ENCODE measurements at places on chromosomes 3 and 15.

- peak; percentile 45 for DNase-seq
Measured at GRCh38 chr3:149936812-149937230, 33.9 kb downstream of the PFN2 start.

DNA sequence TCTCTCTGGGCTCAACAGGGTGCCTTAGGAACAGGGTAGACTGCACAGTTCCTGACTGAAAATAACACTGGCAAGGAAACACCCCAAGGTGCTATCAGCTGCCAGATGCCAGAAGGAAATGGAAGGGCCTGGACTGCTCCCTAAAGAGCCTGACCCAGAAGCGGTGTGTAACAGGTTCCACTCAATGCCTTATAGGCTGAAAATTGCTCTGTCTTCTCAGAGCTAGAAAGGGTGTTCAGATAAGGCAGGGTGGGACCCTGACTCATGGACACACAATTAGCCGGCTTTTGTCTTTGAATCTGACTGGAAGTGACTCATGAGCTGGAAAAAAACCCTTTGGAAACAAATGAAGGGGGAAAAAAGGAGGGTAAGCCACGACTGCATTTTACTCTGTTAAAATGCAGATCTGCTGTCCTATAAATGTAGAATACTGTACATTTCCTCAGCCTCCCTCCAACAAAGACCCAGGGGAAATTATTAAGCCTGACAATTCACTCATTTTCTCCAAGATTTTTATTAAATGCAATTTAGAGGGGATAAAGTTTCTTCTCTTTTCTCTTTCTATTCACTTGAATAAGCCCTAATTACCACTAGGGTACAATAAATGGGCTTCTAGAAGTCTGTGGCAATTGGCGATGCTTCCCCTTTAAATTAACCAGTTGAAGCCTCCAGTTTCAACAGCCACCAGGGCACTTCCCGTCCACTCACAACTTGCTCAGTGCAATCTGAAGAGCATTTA, 160.2 kb upstream of the TBL1XR1 start:
- DNase-seq: peak; percentile 48

- DNase-seq: no peak
Measured at GRCh38 chr3:38297537-38297936, 15.4 kb downstream of the SLC22A14 start.

DNA sequence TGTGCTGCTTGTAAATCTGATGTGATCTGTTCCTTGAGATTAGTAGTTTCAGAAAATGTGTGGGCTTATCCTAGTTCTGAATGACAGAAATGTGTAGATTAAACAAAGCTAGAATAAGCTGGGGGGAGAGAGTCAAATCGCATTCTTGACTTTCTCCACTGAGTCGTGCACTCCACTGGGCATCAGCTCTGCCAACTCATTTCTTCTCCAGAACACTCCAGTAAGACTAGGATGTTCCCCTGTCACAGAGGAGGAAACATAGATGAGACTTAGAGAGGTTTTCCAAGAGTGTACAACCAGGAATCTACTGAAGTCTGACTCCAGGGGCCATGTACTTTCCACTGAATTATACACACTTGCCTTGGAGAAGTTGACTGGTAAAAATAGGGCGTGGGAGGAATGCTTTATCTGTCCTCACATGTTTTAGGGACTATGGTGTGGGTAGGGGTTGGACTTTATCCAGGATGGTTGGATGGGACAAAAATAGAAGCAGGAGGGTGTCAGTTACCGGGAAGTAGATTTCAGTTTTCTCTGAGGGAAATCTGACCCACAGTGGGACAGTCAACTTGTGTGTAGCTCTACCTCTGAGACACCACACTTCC, 298.2 kb downstream of the UBE2E2 start:
- no peak for DNase-seq

DNA sequence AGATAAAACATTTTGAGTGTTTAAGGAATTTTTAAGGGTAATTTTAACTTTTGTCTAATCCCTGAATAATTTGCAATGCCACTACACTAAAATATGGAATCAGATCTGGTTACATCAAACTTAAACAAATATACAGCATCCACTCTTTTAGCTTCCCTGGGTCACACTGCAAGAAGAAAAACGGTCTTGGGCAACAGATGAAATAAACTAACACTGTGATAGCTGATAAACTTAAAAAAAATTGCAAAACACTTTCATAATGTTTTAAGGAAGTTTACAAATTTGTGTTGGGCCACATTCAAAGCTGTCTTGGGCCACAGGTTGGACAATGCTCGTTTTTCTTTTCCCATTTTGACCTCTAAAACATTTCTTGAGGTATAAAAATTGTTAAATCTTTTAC, 34.3 kb downstream of the CCDC66 start:
- no peak for DNase-seq

GRCh38 chr3:38130631-38131065, 6.3 kb downstream of the ACAA1 start:
- no peak for DNase-seq

- DNase-seq: no peak
Measured at GRCh38 chr15:41424809-41425208, 7.9 kb downstream of the RTF1 start.

- no peak for DNase-seq
Measured at GRCh38 chr3:157543501-157544035, 40.4 kb upstream of the VEPH1 start.

DNA sequence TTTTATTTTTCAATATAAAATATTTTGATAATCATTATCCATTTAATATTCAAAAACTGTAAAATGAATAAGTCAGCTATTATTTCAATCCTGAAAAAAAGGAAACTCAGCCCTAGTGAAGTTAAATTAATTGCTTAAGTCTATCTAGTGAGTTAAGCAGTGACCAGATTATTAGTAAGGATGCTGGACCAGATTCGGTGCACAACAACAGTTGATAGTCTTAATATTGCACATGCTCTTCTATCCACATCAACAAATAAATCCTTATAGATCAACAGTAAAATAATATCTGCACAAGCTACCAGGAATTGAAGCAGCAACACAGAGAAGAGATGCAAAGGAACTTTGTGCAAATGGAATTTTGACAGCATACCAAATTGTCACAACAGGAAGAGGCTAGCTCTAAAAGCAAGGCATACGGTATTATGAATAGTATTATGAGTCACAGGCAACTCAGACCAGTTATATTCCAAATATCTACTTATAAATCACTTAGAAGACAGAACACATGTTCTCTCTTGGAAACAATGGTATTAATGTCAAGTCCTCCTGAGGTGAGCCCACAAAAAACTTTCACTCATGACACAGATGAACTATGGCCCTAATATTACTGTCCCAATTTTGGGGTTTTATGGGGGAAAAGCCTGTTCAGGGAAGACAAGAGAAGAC, 24.9 kb downstream of the VPS13C start:
- DNase-seq: no peak

GRCh38 chr3:133271539-133271938, 128.3 kb upstream of the BFSP2 start:
- DNase-seq: no peak

- DNase-seq: no peak
Measured at GRCh38 chr3:159432682-159433340, 555.8 kb upstream of the IL12A start.

GRCh38 chr15:94077938-94078337, 153.4 kb upstream of the MCTP2 start:
- no peak for DNase-seq

GRCh38 chr3:175651716-175652115, 792.6 kb downstream of the NAALADL2 start:
- DNase-seq: no peak

- no peak for DNase-seq
Measured at GRCh38 chr3:181998828-181999227, 287.1 kb downstream of the SOX2 start.

DNA sequence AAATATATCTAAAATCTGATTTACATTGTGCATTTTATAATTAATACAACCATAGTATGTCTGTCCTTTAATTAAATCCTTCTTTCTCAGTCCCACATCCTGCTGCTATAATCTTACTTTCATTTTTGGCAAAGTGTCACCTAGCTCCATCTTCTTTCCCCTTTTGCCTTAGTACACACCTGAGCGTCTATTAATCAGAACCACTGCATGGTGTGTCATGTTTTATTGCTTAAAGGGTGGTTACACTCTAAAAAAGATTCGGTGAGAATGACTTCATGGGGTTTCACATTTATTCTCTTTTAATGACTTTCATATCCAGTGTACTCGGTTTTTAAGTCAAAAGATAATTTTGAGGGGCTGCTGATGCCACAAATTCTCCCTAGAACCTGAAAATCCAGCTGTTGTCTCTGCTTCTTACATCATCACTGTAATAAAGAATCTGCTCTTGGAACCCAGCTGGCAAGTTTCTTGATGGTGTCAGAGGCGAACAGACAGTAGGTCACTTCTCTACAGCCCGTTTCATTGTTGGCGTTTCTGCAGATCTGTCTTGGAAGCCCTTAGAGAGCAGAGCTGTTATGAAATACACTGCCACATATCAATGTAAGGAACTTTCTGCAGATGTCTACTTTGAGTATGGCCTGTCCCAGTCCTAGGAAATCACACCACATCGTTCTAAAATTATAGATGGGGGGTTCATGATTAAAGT, 99.7 kb downstream of the TIGIT start:
- no peak for DNase-seq

DNA sequence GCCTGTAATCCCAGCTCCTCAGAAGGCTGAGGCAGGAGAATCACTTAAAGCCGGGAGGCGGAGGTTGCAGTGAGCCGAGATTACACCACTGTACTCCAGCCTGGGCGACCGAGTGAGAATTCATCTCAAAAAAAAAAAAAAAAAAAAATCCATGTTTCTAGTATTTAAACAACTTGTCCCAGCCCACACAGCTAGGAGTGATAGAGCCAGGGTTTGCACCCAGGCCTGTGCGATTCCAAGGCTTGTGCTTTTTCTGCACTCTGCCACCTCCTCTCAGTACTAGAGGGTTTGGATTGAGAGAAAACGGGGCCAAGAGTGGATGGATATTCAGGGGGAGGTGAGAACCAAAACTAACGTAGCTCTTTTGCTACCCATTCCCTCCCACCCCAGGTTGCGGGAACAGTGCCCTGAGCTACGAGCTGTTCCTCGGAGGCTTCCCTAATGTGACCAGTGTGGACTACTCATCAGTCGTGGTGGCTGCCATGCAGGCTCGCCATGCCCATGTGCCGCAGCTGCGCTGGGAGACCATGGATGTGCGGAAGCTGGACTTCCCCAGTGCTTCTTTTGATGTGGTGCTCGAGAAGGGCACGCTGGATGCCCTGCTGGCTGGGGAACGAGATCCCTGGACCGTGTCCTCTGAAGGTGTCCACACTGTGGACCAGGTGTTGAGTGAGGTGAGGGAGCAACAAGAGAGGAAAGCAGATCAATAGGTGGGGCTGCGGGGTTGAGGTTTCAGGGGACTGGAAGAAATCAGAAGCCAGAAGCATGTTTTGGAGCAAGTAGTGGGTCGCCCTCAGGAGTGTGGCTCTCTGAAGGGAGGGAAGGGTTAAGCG, 4.1 kb downstream of the CAMK2N2 start:
- no peak for DNase-seq

DNA sequence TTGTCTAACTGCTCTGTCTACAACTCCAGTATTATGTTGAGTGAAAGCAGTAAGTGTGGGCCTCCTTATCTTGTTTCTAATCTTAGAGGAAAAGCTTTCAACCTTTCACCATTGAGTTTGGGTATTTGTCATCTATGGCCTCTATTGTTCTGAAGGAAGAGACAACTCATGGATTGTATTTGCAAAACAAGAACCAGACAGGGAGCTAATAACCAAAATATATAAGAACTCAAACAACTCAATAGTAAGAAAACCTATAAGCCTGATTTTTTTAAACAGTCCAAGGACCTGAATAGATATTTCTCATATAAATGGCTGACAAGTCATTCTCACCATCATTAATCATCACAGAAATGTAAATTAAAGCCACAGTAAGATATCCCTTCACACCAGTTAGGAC, 113.0 kb downstream of the TAFA4 start:
- DNase-seq: no peak

- DNase-seq: no peak
Measured at GRCh38 chr3:72335458-72336095, 512.7 kb downstream of the SHQ1 start.

- DNase-seq: no peak
Measured at GRCh38 chr3:5229414-5229813, 41.9 kb downstream of the EDEM1 start.

DNA sequence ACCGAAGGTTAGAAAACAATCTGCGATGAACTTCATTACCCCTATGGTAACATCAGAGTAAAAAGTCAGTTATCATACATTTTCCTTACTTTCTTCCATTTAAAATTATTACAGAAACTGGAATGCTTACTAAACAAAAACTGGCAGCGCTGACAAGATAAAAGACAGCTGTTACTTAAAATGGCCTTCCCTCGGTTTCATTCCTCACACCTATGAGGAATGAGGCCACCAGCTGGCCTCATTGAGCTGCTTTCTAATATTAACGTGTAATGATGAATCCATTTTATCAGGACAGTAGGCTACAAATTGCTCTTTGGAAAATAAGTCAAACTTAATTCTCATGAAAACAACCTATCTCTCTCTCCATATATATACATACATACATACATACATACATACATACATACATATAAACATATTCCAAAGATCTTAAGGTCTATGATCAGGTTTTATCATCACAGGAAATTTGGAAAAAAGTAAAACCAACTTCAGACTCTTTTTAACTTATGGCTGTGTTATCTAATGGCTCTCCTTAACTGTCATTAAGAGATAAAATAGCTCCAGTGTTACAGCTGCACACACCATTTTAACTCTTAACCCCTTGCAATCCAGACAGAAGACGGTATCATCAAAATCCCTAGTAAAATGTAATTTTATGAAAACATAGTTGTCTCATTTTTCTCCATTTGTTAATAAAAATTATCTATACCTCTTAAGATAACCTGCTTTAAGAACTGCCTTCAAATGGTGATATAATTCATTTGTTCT, 5.2 kb downstream of the CCNL1 start:
- no peak for DNase-seq

DNA sequence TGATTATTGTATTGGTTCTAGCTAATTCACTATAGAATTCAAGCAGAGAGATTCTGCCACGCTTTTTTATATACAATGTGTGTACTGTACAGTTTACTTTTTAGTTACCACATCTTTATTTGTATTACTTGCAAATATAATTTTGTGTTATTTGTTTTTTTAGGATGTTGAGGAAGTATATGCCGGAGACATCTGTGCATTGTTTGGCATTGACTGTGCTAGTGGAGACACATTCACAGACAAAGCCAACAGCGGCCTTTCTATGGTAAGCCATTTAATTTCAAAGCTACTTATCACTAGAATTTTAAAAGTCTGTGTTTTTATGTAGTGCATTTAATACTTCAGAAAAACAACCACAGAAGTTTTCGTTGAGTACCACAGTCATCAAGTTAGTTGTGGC, 11.7 kb downstream of the LXN start:
- DNase-seq: no peak
